ENCODE measurements at places on chromosomes 3 and 15.

GRCh38 chr3:159904455-159904854 lies 84.2 kb upstream of the IL12A start:
- DNase-seq, result no peak

GRCh38 chr3:50830451-50830850 lies 155.7 kb downstream of the DOCK3 start:
- no peak for DNase-seq

- no peak for DNase-seq
Measured at GRCh38 chr15:80878242-80878866, 99.2 kb downstream of the CEMIP start.

GRCh38 chr3:33000691-33001385 lies 49.4 kb downstream of the CCR4 start:
- DNase-seq, result no peak
